ENCODE measurements at places on chromosomes 7 and 10.

GRCh38 chr7:147519062-147519461, 1071.5 kb upstream of the C7orf33 start:
- DNase-seq: peak; percentile 6
- H3K27ac ChIP-seq: no peak overlapping the region
- no peaks in the 10 kb centered on the region for H3K36me3 ChIP-seq

DNA sequence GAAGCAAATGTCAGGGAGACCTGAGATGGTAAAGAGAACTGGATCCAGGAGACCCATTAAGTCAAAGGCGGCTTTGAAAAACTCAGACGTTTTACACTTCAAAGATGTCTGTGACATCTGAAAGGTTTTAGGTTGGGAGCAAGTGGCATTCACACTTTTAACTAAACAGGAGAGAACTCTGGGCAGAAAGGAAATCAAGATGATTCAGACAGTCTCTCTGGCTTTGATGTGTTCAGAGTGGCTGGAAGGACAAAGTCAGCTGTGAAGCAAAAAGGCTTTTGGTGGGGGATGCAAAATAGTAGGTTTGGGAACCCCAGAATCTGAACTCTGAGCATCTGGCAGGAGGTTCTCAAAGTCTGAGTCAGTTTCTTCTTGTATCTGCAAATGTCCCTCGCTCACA, 66.6 kb downstream of the PRKCQ start:
- no peaks in the 10 kb centered on the region for H3K27me3 ChIP-seq
- DNase-seq: no peak
- no peak overlapping the region for H3K27ac ChIP-seq
- H3K36me3 ChIP-seq: no peaks in the 10 kb centered on the region
- peaks cover 12% of the 10 kb centered on the region for H3K4me1 ChIP-seq

DNA sequence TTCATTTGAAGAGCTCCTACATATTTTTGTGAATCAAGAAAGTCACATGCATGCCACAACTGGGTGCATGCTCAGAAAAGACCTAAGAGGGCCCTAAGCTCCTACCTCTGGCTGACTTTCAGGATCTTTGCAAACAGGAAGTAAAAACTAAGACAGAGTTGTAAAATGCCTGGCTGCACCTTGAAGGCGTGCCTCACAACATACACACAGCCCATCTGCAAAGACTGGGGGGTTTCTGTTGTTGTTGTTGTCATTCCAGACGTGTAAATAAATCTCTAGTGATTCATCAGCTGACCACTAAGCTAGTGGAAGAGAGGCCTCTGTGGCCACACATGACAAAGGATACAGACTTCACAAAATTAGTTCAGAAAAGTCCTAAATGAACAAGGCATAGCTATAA, 31.8 kb downstream of the SMURF1 start:
- no peak overlapping the region for H3K27ac ChIP-seq
- no peaks in the 10 kb centered on the region for H3K27me3 ChIP-seq
- peaks cover 8% of the 10 kb centered on the region for H3K4me1 ChIP-seq
- no peak overlapping the region for H3K4me3 ChIP-seq

GRCh38 chr10:69382382-69383117, 34.2 kb downstream of the TACR2 start:
- H3K4me1 ChIP-seq: peaks cover 4% of the 10 kb centered on the region
- H3K27me3 ChIP-seq: no peaks in the 10 kb centered on the region
- no peak for DNase-seq
- peaks cover 3% of the 10 kb centered on the region for H3K36me3 ChIP-seq
- H3K4me3 ChIP-seq: no peak overlapping the region

GRCh38 chr7:156589808-156590207, 50.8 kb upstream of the RNF32 start:
- DNase-seq: no peak
- H3K4me1 ChIP-seq: no peaks in the 10 kb centered on the region
- H3K27me3 ChIP-seq: peaks cover 4% of the 10 kb centered on the region
- no peak overlapping the region for H3K4me3 ChIP-seq
- no peaks in the 10 kb centered on the region for H3K36me3 ChIP-seq

DNA sequence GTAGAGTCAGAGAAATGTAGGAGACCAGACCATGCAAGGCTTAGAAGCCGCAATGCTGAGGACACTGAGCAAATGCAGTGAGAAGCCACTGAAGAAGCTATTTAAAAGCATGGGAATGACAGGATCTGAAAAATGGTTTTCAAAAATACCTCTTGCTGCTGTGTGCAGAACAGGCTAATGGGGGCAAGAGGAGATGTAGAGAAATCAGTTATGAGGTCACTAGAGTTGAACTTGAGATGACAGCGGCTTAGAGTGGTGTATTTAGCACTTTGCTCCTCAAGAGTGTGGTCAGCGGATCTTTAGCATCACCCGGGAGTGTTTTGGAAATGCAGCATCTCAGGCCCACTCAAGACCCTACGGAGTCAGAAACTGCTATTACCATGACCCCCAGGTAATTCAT, 48.8 kb downstream of the KIAA1549 start:
- H3K36me3 ChIP-seq: no peaks in the 10 kb centered on the region
- no peak overlapping the region for H3K27ac ChIP-seq
- no peak for DNase-seq
- no peak overlapping the region for H3K4me3 ChIP-seq
- H3K4me1 ChIP-seq: peaks cover 27% of the 10 kb centered on the region

DNA sequence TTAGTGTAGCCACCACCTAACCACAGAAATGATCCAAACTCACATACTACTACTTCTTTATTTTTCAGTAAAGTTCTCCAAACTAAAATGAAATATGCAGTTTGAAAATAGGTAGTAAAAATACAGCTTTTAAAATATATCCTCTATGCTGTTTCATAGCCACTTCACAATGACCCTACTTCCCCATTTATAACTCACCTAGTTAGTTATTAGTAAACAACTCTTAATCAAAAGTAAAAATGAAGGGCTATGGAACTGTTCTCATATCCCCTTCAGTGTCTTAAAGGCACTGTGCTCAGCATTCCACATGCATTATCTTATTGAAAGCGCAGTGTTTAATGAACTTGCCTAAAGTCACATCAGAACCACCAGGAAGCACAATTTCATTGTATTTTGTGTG, 43.5 kb downstream of the KMT2C start:
- H3K4me1 ChIP-seq: no peaks in the 10 kb centered on the region
- no peak for DNase-seq
- no peak overlapping the region for H3K4me3 ChIP-seq

DNA sequence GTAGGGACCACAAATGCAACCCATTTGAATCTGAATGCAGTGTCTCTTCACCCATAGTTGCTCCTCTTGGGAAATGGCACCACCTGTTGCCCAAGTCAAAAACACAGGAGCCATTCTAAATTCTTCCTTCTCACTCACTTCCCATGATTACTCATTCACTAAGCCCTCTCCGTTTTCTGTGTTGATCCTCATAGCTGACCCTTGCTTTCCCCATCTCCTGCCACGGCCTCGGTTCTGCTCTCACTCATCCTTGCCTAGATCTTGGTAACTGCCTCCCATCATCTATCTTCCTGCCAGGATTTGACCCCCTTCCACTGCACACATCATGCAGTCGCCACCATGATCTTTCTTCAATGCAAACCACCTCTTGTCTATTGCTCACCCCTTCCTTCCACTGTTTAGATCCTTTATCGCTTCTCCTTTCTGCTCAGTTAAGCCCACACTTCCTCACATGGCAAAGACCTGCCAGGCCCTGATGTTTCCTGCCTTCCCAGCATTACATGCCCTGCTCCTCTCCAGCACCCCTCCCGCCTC, 19.0 kb upstream of the CPN1 start:
- no peaks in the 10 kb centered on the region for H3K4me1 ChIP-seq
- H3K36me3 ChIP-seq: no peaks in the 10 kb centered on the region
- peak; percentile 65 for DNase-seq

DNA sequence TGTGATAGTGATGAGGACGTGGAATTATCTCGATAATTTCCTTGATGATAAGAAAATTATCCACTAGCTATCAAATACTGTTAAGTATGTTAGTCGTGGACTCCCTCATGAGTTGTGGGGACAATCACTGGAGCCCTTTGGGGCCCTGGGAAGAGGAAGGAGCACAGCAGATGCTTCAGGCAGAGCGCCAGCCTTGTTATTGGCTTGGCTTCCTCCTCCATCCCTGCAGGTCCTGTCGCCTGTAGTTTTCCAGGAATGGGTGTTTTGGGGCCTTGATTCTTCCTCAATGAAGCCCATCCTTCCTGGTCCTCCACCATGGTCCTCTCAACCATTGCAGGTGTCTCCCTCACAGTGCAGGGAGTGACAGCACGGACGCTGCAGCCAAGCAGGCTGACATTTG, 32.5 kb upstream of the ZNF32 start:
- no peaks in the 10 kb centered on the region for H3K36me3 ChIP-seq
- H3K27ac ChIP-seq: no peak overlapping the region
- no peaks in the 10 kb centered on the region for H3K4me1 ChIP-seq
- DNase-seq: no peak
- no peaks in the 10 kb centered on the region for H3K27me3 ChIP-seq

- no peaks in the 10 kb centered on the region for H3K27me3 ChIP-seq
- no peak overlapping the region for H3K4me3 ChIP-seq
- no peak for DNase-seq
Measured at GRCh38 chr7:101896941-101897340, 79.5 kb downstream of the CUX1 start.

DNA sequence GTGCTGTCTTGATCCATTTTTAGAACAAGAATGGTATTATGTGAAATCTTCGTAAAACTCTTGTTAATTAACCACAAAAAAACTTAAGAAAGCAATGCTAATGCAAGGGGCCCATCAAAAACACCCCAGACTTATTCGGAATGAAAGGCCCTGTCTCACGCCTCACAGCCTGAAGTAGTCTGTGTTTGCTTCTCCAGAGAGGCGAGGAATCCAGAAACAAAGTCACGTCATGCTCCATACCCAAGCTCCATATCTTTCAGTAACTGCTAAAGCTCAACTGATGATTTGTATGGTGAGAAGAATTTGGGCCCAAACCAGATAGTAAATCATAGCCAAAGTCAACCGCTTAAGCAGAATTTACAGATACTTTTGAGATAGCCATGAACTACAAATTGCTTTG, 155.4 kb downstream of the ATE1 start:
- H3K4me3 ChIP-seq: no peak overlapping the region
- H3K27me3 ChIP-seq: no peaks in the 10 kb centered on the region
- no peaks in the 10 kb centered on the region for H3K36me3 ChIP-seq
- H3K27ac ChIP-seq: no peak overlapping the region
- no peak for DNase-seq

- H3K36me3 ChIP-seq: no peaks in the 10 kb centered on the region
- H3K4me1 ChIP-seq: peaks cover 17% of the 10 kb centered on the region
- no peaks in the 10 kb centered on the region for H3K27me3 ChIP-seq
- no peak overlapping the region for H3K27ac ChIP-seq
- no peak overlapping the region for H3K4me3 ChIP-seq
- no peak for DNase-seq
Measured at GRCh38 chr10:102770108-102770482, 26.3 kb downstream of the WBP1L start.

GRCh38 chr10:91796331-91797047, 1.7 kb upstream of the TNKS2 start:
- no peak overlapping the region for H3K4me3 ChIP-seq
- no peak for DNase-seq
- H3K27me3 ChIP-seq: no peaks in the 10 kb centered on the region
- no peaks in the 10 kb centered on the region for H3K4me1 ChIP-seq

DNA sequence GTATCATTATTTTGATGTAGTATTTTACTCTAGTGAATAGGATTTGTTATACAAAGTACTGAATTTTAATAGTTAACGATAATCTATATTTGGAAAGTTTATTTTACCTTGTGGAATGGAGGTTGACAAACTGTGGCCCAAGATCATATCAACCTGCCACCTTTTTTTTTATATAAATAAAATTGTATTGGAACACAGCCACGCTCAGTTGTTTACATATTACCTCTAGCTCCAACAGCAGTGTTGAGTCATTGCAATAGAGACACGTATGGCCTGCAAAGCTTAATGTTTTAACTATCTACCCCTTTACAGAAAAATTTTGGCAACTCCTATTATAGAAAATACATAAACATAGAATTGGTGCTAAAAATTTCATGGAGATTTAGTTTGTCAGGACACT, 239.3 kb downstream of the THSD7A start:
- no peaks in the 10 kb centered on the region for H3K27me3 ChIP-seq
- no peaks in the 10 kb centered on the region for H3K36me3 ChIP-seq
- no peaks in the 10 kb centered on the region for H3K4me1 ChIP-seq
- H3K27ac ChIP-seq: no peak overlapping the region
- no peak overlapping the region for H3K4me3 ChIP-seq
- no peak for DNase-seq

Measured in SJCRH30 (cell line).